ENCODE measurements at places on chromosomes 13 and 19.
A peak's percentile ranks its signal among the peaks of the same experiment; 100 is the strongest.

DNA sequence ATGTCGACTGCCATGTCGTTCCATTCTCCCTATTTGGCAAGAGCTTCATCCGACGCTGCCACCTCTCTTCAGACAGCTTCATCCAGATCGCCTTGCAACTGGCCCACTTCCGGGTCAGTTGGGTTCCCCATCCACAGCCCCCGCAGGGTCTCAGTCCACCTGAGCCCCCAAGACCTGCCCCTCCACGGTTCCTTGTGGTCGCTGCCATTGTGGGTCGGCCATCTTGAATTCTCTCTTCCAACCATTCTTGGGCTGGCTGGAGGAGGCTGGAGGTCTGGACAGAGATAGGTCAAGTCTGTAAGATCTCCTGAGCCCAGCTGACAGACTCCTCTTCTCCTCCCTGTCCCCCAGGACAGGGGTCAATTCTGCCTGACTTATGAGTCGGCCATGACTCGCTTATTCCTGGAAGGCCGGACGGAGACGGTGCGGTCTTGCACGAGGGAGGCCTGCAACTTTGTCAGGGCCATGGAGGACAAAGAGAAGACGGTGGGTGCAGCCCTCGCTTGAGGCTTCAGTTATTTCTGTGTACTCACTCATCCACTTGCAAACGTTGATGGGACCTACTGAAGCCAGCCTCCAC lies 19.5 kb downstream of the CPT1C start:
- DNase-seq = no peak

DNA sequence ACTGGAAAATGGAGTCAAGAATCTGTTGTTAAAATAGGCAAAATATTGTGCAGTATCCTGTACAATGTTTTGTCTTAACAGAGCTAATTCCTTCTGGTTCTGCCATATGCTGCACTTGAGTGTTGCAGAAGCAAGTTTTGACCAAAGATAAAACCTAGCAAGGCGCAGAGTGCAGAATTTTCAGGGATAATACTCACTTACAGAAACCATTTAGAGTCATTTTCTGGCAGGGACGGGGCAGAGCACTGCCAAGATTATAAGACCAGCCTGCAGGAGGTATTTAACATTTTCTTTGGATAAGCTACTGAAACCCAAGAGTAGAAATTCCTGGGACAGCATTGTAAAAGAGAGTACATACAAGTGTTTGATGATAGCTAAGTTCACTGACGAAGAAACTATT lies 159.5 kb upstream of the EDNRB start:
- DNase-seq = no peak

- DNase-seq = no peak
These were observed 74.9 kb downstream of the LHFPL6 start for GRCh38 chr13:39527961-39528660.

DNA sequence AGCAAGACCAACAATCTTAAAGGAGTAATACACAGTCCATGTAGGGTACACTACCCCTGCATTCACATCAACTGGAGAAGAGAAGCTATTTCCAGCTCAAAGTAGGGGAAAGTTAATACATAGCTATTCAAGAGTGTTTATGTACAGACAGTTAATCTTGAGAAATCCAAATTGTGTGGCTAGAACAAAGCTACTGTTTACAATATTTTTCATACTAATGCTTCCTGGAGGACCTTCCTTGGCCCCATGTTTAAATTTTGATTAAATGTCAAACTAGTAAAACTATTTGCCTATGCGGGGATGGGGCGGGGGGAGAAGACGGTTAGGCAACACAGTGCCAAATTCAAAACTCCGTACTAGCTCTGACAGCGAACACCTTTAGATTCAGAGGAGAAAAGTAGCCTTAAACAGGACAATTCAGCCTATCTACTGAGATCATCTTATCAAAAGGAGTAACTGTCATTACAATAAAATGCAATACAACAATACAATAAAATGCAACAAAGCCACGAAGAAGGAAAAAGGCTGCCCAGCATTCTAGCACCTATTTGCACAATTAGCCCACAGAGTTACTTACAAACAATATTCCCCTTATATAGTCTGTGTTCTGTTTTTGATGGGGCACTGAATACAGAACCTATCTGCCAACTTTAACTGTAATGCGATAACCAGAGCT lies 29.1 kb downstream of the BRD4 start:
- no peak for DNase-seq

- no peak for DNase-seq
These were observed 277.6 kb upstream of the KLHL1 start for GRCh38 chr13:70385852-70386251.

- peak; percentile 80 for DNase-seq
These were observed 710 bp upstream of the BTBD2 start for GRCh38 chr19:2016041-2016807.

GRCh38 chr19:47063874-47064273 lies 15.4 kb upstream of the TMEM160 start:
- no peak for DNase-seq

- no peak for DNase-seq
These were observed 50.6 kb downstream of the KLF5 start for GRCh38 chr13:73109288-73109899.

GRCh38 chr19:43700395-43701000 lies 15.4 kb upstream of the IRGC start:
- peak; percentile 7 for DNase-seq

DNA sequence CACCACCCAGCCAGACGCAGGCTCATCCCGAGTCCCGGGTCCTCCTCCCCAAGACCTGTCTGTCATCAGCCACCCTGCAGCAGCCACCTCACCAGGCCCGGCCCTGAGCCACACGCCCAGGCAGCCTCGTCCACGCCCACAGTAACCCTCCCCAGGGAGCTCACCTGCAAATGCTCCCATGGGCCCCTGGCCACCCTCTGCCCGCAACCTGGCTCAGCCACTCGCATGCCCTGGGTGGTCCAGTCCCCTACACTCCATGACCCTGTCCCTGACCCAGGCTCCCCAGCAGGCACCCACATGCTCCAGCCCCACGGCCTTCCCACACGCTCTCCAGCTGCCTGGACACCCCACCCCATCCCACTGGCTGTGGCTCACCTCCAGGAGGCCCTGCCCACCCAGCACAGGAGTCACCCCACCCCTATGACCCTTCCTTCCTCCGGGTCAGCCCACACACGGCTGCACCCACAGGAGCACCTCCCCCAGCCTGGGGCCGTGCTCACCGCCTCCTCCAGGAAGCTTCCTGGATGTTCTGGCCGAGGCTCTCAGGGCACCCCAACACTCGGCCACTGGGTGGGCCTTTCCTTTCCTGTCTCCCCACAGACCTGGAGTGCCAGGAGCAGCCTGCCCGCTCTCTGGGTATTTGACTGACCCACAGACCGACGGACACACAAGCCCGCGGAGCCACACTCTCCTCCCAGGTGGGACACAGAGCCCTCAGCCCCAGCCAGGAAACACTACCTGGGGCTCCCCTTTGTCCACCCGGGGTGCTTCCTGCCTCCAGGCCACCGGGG lies 3.6 kb downstream of the TMEM259 start:
- no peak for DNase-seq

DNA sequence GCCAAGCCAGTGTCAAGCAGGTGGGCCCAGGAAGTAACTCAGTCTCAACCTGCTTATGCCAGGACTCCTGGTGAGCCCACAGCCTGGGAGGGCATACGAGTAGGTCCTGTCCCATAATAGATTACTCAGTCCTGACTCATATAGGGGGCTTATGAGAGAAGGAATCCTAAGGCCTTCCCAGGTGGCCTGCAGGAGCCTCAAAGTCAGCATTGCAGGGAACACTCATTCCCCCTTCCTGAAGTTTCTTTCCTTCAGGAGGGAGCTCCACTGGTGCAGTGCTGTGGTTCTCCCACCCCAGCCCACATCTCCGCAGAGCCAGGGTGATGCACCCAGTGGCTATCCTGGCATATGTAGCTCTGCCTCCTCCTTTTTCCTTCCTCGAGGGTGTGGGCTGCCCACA lies 137.3 kb downstream of the ZIC5 start:
- no peak for DNase-seq

- peak; percentile 87 for DNase-seq
These were observed 14.9 kb upstream of the FEM1A start for GRCh38 chr19:4776436-4777211.

DNA sequence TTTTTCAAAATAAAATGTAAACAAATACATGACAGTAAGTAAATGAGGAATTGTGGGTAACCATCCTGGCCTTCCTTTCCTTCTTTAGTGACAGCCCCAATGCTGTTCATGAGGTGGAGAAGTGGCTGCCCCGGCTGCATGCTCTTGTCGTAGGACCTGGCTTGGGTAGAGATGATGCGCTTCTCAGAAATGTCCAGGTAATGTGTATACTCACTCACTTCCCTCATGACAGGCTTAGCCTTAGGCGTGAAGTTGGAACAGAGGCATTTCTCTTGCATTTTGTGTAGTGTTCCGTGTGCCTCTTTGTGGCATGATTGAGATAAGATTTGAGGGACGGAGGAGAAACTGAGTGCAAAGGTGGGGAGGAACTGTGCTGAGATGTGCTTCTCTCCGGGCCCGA lies 12.0 kb downstream of the NAXD start:
- DNase-seq = no peak

DNA sequence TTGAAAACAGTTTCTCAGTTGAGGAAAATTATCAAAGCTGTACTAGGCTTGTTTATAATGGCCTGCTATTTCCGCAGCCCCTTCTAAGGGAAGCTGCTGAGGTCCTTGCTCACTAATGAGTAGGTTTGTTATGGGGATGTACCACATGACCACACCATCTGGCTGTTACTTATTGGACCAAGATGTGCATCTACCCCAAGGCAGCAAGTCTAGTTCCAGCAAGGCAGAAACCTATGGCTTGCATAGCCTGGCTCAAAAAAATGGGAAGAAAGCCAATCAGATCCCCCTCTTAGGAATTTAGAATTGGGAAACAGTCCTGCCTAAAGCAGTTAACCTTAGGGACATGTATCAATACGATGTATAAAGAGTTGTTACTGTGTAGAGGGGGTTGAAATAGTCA lies 186.5 kb upstream of the SPRY2 start:
- peak; percentile 40 for DNase-seq

DNA sequence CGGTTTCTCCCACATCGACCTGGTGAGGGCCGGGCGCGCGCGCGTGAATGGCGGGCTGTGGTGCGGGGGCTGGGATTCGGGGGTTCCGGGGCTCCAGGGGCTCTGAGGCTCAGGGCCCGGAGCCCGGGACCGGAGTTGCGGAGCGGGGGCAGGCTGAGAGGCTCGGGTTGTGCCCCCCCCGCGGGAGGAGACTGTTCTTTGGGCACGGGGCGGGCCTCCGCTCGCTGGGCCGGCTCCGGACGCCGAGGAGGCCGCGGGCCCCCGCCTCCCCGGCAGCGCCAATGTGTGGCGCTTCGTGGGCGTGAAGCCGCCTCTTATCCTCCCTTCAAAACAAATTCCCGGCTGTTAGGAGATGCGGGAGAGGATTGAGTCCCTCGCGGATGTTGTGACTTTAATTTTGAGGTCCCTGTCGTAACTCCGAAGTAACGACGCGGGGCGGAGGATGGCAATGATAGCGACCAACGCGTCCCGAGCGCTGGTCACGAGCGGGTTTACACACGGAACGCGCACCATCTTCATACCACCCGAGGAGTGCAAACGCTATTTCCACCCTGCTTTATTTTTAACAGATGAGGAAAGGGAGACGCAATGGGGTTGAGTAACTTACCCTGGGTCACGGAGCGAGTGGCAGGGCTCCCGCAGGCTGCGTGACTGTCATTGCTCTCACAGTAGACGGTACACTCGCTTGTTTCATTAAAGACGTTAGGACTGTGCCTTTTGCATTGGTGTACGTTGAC lies 536 bp downstream of the UBA2 start:
- DNase-seq = peak; percentile 11

- no peak for DNase-seq
These were observed 17.1 kb upstream of the FXYD3 start for GRCh38 chr19:35098413-35099049.

GRCh38 chr13:44140146-44140545 lies 233.5 kb upstream of the SERP2 start:
- DNase-seq = no peak

GRCh38 chr19:50383001-50383851 lies 921 bp upstream of the POLD1 start:
- DNase-seq = no peak

GRCh38 chr19:10855879-10856522 lies 7.8 kb downstream of the C19orf38 start:
- no peak for DNase-seq

- no peak for DNase-seq
These were observed 612.6 kb downstream of the DACH1 start for GRCh38 chr13:71254384-71254783.

DNA sequence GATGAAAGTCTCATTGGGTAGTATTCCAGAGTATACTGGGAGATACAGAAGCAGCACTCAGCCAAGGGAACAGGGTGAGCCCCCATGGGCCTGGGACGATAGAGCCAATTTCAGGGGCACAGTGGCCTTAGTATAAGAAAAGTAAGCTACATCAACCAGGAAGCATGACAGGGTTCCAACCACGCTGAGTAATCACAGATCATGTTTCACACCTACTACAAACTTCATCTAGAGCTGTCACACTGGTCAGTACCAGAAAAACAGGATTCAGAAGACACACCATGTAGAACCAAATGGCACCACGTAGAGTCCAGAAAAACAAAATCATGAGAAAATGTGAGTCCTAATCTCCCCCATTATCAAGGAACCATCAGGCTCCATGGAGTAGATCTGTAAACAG lies 1292.4 kb upstream of the MIR17HG start:
- DNase-seq = no peak

- no peak for DNase-seq
These were observed at the start of gene IFI30 for GRCh38 chr19:18173572-18174288. TSS of gene IFI30 (plus strand) at chr19:18173813. CDS start at chr19:18173842, 29 bp downstream.

GRCh38 chr13:82358284-82358683 lies 1524.0 kb downstream of the SLITRK1 start:
- no peak for DNase-seq

GRCh38 chr19:29329460-29330134 lies 116.6 kb upstream of the UQCRFS1 start:
- no peak for DNase-seq

GRCh38 chr13:100502446-100502845 lies 86.1 kb downstream of the GGACT start:
- no peak for DNase-seq

GRCh38 chr13:94280349-94280748 lies 199.1 kb downstream of the DCT start:
- DNase-seq = no peak

- no peak for DNase-seq
These were observed 11.7 kb downstream of the SKA3 start for GRCh38 chr13:21164631-21165030.

GRCh38 chr13:60148918-60149317 lies 14.8 kb downstream of the DIAPH3 start:
- DNase-seq = no peak

Measured in brain (organoid and tissue), 16 donors.